T-cell (primary cell): ENCODE measurements at places on chromosomes 13 and 19. TPM values are rescaled to one million over a fixed set of nuclear protein-coding genes. Genes with fewer than 3 reads are reported as not detected.

The RNF6 gene
- 43.6 TPM for total RNA-seq

DNA sequence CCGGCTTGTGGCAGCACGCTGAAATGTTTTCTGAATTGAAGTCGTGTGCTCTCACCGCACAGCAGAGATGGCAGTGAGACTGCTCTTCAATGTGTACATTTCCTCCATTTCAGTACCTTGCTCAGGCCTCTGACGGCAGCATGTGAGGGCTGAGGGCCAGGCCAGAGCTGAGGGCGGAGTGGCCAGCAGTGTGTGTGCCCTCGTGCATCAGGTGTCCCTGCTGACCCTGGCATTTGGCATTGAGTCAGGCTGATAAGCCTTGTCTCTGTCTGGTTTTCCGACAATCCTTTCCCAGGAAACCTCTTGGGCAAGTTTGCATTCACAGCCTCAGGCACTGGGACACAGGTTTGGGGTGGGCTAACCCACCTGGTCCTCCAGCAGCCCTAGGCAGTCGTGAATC lies 62.3 kb downstream of the EFNB2 start:
- H3K27me3 ChIP-seq, result no peaks in the 10 kb centered on the region
- no peaks in the 10 kb centered on the region for H3K36me3 ChIP-seq
- H3K4me1 ChIP-seq, result no peaks in the 10 kb centered on the region
- DNase-seq, result no peak
- H3K27ac ChIP-seq, result no peak overlapping the region

DNA sequence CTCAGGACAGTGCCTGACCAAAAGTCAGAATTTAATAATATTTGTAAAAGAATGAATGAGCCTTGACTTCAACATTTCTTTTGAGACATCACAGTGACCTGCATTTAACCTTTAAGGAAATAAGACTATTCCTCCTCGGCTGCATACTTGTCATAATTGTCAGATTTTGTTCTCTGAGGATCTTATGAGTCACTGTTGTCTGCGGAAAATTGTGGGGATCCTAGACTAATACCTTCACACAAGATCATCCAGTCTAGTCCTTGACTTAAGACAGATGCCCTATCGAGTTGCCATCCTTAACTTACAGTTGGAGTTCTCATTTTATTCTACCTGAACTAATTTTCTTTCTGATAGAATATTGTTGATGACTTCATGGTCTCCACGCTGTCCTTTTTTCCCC lies 198.4 kb downstream of the DLEU7 start:
- H3K27ac ChIP-seq, result no peak overlapping the region
- no peaks in the 10 kb centered on the region for H3K27me3 ChIP-seq
- H3K36me3 ChIP-seq, result no peaks in the 10 kb centered on the region
- no peaks in the 10 kb centered on the region for H3K4me1 ChIP-seq
- H3K4me3 ChIP-seq, result no peak overlapping the region
- no peak for DNase-seq

DNA sequence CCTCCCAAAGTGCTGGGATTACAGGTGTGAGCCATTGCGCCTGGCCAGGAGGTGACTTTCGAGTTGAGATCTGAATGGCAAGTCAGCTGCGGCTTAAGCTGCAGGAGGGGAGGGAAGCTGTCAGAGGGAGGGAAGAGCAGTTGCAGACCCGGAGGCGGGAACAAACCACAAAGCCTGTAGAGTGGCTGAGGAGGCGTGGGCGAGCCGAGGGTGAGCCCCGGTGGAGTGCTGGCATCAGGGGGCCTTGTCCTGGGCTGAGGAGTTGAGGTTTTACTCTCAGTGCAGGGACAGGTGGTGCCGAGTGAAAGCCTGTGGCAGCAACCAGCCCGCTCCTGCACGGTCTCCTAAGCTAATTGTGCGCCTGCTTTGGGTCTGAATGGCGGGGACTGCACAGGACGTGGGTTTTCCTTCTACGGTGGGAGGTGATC lies 24.2 kb downstream of the PPP1R37 start:
- peak; percentile 55 for DNase-seq
- H3K36me3 ChIP-seq, result peaks cover 3% of the 10 kb centered on the region
- no peak overlapping the region for H3K4me3 ChIP-seq

The ARL11 gene
- total RNA-seq, result 0.53 TPM

DNA sequence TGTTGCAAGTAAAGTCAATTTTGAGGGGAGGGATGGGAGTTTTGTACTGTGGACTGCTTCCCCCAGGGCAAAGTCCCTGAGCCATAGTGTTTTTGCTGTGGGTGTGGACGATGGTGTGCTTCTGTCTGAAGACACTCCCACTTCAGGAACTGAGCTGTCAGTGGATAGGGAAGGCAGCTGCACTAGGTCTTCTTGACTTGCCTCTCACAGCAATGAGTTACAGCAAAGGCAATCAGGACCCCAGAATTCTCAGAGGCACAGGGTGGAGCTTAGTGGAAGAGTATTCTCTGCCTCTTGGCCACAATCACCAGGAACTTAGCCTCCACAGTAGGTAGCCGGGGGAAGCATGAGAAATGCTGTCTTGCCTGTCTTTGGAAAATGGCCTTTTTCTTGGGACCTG lies 1416.6 kb upstream of the MIR17HG start:
- no peak for DNase-seq
- H3K4me3 ChIP-seq, result no peak overlapping the region
- no peaks in the 10 kb centered on the region for H3K4me1 ChIP-seq
- H3K27ac ChIP-seq, result no peak overlapping the region
- no peaks in the 10 kb centered on the region for H3K36me3 ChIP-seq

DNA sequence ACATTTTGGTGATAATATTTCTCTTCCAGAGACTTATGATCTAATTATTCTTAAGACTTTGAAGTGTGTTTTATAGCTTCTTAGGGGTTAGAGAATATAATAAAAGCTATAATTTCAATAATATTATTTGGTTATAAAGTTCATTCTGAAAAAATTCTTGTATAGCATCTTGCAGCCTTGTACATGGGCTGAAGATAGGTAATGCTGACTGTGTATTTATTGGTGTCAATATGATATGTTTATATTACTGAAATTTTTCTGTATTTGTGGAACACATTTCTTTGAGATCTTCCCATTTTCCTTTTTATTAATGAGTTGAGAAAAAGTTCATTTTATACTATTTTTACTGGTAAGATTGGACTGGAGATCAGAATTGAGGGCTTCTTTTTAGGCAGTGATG lies 87.8 kb downstream of the TDRD3 start:
- no peaks in the 10 kb centered on the region for H3K4me1 ChIP-seq
- no peak overlapping the region for H3K4me3 ChIP-seq
- no peak overlapping the region for H3K27ac ChIP-seq
- no peaks in the 10 kb centered on the region for H3K36me3 ChIP-seq

DNA sequence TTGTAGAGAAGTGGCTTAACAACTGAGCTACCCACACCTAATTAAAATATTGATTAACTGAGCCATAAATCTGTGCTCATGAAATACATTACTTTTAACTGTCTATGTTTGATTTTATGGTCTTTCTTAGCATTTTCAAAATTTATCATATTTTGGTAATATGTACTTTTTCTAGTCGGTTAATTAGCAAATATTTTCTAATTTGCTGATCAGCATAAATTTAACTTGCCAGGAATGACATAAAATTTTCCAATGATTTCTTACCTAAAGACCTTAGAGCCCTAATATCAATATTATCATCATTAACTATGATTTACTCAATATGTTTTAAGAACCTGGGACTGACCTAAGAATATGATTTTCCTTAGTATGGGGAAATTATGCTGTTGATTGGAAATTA lies 19.9 kb upstream of the COG6 start:
- no peak overlapping the region for H3K27ac ChIP-seq
- no peak overlapping the region for H3K4me3 ChIP-seq
- no peak for DNase-seq
- no peaks in the 10 kb centered on the region for H3K4me1 ChIP-seq
- H3K27me3 ChIP-seq, result no peaks in the 10 kb centered on the region

The METTL21C gene
- not detected for total RNA-seq

- no peak overlapping the region for H3K27ac ChIP-seq
- peaks cover 12% of the 10 kb centered on the region for H3K27me3 ChIP-seq
- no peak overlapping the region for H3K4me3 ChIP-seq
- peaks cover 36% of the 10 kb centered on the region for H3K4me1 ChIP-seq
- no peak for DNase-seq
- no peaks in the 10 kb centered on the region for H3K36me3 ChIP-seq
Observed at GRCh38 chr19:866769-867300, 7.4 kb downstream of the CFD start.

The MAMSTR gene
- 2.0 TPM for total RNA-seq

- DNase-seq, result no peak
- no peaks in the 10 kb centered on the region for H3K4me1 ChIP-seq
- no peaks in the 10 kb centered on the region for H3K27me3 ChIP-seq
Observed at GRCh38 chr19:47056411-47056810, 8.0 kb upstream of the TMEM160 start.
